ENCODE measurements at places on chromosomes 3 and 15.

DNA sequence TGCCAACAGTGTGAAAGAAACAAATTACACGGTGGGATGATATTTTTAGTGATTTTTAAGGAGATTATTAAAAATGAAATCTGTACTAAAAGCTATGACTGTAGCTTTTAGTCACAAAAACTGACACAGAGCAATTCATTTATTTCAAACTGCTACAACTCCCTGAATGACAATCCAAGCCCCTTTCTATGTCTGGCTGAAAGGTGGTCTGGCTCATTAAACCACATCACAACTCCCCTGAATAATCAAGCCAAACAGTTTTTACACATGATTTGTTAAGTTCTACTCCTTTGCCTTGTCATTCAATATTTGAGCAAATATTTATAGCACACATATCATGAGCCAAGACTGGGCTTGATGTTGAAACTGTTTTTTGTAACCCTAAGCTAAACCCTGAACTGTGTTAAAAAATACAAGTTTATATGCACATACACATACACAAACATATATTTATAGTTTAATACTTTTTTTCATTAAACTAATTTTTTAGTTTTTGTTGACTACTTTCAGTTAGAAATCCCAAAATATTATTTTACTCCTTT is 125.5 kb downstream of the RBMS3 start:
- DNase-seq, result no peak

DNA sequence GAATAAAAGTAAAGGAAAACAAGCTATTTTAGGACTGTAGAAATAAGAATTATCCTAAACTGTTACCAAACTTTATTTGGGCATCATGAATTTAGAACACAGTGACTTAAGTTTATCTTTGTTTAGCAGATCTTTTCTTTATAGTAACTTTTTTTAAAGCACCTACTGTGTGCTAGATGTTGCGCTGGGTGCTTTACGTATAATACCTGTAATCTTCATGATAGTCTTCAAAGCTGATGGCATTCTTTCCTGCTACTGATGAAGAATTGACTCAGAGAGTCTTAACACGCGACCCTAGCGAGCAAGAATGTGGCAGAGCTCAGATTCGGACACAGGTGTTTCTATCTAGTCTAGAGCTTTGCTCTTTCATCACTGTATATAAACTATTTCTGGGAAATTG is 53.9 kb downstream of the CHD2 start:
- no peak for DNase-seq

DNA sequence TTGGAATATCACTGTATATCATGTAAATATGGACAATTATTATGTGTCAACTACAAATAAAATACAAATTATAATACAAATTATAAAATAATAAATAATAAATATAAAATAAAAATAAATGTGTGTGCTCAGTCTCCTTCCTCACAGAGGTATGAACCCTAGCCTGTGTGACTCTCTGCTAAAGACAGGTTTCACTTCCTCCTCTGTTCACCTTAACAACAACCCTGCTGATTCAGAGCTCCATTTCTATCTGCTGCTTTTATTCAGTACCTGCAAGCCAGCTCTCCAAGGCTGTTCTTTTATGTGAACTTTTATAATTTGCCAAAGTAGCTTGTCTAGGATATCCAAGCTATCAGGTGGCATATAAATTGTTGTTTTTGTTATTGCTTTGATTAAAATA is 610.7 kb upstream of the GRM7 start:
- no peak for DNase-seq

GRCh38 chr3:149209431-149209830 is 12.2 kb downstream of the CP start:
- no peak for DNase-seq

DNA sequence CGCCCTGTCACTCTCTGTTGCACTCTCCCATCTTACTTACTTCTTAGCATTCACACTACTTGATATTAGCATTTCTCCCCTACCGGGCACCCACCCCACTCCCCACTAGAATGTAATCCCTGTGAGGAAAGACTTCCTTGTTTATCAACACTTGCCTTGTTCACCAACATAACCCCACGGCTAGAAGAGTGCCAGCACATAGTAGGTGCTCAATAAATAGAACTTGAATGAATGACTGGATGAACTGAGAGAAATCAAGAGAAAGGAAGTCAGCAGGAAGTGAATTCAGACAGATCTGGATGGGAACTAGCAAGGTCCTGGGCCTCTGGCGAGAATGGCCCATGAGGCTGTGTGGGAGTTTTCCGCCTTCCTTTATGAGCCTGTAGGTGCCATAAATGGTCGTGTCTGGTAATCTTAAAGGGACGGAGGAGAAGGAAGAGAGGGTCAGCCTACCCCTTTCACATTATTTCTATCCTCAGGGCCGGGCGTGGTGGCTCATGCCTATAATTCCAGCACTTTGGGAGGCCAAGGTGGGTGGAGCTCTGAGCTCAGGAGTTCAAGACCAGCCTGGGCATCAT is 42.4 kb upstream of the HERC1 start:
- no peak for DNase-seq

- DNase-seq, result no peak
Observed at GRCh38 chr3:66485291-66485968, 15.4 kb downstream of the LRIG1 start.

DNA sequence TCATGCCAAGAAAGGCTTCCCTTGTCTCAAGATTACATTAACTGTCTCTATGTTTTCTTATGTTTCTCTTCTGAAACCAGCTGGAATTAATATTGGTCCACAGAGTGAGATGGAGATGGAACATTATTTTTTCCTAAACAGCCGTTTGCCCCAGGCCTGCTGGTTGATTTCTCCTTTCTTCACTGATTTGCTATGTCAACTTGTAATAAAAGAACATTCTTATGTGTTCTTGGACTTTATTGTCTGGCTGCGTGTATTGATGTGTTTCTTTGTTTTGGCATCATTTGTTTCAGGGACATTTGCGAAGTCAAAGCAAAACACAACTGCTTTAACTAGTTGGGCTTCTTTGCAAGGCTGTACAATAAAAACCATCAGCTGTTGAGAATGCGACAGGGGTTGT is 168.5 kb downstream of the FAM43A start:
- no peak for DNase-seq

DNA sequence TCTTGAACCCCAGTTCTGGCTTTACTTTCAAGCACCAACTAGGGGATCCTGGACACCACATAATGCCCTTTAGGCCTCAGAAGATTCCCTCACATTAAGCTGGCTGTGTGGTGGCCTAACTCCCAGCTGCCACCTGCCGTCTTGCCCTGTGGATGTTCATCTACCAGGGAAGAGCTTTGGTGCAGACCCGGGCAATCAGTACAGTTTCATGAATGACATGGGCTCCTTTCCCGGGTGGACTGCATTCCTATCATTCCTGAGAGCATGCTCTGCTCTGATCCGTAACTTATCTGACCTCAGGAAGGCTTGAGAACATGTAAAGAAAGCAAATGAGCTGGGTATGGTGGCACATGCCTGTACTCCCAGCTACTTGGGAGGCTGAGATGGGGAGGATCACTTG is 50.0 kb upstream of the GSK3B start:
- DNase-seq, result no peak

DNA sequence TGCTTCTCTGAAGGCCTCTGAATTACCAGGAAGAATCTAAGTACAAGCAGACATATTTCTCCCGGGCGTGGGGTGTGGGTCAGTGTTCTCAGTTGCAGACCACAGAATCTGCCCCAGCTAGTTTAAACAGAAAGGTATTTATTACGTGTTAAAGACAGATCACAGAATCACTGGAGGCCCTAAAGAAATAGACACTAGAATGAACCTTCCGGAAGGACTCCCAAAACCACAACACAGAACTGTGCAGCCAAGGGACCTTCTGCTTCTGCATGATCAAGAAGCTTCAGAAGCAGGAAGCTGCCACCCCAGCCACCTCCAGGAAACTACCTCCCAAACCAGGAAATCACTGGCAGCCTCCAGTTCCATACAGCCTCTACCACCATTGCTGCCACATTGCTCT is 32.7 kb upstream of the ZFAND6 start:
- DNase-seq, result no peak

DNA sequence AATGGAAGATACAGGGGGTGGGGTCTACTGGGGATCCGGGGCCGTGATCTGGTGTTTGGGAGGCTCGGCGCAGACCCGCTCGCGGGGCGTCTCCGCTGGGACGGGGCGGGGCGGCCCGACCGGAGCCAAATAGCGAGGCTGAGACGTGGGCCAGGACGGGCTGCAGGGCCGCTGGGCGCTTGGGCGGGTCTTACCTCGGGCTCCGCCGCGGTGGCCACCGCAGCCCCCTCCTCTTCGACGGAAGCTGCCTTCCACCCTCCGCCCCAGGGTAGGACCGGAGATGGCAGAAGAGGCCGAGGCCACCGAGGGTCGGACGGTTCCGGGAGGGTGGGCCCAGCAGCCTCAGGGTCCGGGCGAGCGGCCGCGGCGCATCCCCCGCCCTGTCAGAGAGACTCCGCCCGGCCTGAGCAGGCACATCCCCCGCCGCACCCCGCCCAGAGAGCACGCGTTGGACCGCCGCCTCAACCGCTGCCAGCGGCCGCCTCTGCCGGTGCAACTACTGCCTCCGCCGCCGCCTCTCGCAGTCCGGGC is 399 bp downstream of the MYO9A start:
- DNase-seq, result no peak

DNA sequence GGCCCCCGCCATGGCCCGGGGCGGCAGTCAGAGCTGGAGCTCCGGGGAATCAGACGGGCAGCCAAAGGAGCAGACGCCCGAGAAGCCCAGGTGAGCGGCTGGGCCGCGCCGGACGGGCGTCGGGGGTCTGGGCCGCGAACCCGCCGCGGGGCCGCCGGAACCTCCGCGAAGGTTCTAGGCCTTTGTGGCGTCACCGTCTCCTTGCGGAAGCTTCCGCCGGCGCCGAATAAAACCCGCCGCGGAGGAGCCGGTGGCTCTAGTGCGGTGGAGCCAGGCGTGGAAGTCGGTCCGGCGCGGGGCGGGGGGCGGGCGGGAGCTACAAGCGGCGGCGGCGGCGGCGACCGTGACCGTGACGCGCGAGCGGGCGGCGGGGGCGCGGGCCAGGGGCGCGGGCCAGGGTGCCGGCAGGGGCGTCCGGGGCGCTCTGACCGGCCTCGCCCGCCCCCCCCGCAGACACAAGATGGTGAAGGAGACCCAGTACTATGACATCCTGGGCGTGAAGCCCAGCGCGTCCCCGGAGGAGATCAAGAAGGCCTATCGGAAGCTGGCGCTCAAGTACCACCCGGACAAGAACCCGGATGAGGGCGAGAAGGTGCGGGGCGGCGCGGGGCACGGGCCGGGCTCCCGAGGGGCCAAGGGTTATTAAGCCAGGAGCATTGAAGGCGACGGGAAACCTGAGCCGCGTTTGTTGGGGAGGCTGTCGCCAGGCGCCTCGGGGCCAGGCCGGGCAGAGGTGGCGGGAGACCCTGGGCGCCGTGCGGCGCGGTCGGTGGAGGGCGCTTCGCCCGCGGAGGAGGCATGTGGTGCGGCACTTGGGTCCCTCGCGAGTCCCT is at the start of gene DNAJA4:
Gene DNAJA4, plus strand, starts transcription at position 259 of the 833 bp plus-strand sequence. Its CDS starts 202 bp downstream, at position 461.
- DNase-seq, result peak; percentile 78

DNA sequence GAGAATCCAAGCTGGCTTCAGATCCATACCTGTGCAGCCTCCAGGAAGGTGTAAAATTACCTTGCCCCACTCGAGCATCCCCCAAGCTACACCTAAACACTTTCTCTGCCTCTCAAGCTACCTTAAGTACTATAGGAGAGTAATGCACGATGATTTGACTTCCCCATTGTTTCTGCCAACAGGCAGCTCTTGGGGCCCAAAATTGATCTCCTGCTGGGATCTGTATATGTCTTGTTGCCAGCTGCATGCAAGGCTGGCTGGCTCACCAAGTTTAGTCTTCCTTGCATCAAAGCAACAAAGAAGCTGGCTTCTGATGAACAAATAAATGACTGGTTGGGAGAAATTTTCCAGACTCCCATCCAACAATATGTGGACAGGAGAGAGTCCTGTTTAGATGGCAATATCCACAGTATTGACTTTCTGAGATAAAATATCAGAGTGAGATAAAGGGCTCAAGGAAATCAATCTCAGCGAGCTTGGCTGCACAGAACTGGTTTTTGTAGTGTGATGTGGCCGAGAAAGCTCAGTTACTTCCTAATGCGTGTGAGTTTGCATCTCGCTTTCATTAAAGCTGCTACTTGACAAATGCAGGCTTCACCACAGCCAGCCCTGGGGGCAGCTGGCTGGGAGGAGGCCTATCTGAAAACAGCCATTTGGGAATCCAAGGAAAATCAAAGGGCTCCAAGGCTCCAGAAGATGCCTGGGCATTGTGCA is 140.7 kb downstream of the MINAR1 start:
- DNase-seq, result no peak

GRCh38 chr3:114310695-114311094 is 16.9 kb downstream of the TIGIT start:
- no peak for DNase-seq

Data from head of caudate nucleus (tissue), 42 donors.